Common myeloid progenitor, CD34-positive (primary cell): ENCODE measurements at places on chromosomes 2 and 18.

DNA sequence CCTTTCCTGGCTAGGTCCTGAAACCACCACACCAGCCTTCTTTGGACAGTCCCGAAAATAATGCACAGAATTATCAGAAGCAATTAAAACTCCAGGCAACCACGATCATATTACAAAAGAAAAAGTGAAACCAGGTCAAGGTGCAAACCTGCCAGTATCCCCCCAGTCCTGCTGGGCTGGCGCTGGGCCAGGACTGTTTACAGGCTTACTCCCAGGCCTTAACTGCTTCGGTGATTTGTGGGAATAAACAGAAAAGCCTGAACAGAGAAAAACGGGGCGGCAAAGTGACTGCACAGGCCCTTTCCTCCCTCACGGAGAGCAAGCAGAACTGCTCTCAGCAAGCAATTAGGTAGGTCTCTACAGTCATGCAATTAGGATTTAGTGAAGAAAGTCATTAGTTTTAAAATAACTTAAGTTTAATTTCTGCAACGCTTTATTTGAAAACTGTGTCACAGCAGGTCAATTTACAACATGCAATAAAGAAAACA lies 1.3 kb downstream of the HDAC4 start:
- no peaks in the 10 kb centered on the region for H3K27me3 ChIP-seq
- H3K4me1 ChIP-seq = peaks cover 23% of the 10 kb centered on the region
- H3K27ac ChIP-seq = no peak overlapping the region
- DNase-seq = peak; percentile 70

DNA sequence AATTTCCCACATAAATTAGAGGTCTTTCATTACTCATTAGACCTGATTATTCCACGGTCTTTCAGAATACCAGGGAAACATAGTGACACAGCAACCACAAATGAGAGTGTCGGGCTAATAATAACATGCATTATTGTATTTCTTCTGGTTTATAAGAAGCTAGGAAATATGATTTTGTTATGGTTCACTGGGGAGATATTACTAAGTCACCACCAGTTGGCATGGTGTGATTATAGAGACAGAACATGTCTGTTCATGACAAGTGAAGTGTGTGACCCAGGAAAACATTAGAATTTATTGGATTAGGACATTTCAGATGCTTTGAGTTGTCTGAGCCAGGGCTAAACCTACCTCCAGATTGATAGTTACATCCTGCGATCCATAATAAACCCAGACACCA lies 494.4 kb downstream of the FBXO15 start:
- no peak overlapping the region for H3K4me3 ChIP-seq
- H3K27me3 ChIP-seq = no peaks in the 10 kb centered on the region
- H3K36me3 ChIP-seq = no peaks in the 10 kb centered on the region
- H3K27ac ChIP-seq = no peak overlapping the region
- DNase-seq = no peak

GRCh38 chr18:50338122-50338521 lies 36.7 kb upstream of the SKA1 start:
- no peaks in the 10 kb centered on the region for H3K27me3 ChIP-seq
- H3K4me1 ChIP-seq = no peaks in the 10 kb centered on the region
- H3K36me3 ChIP-seq = no peaks in the 10 kb centered on the region
- H3K4me3 ChIP-seq = no peak overlapping the region
- no peak overlapping the region for H3K27ac ChIP-seq

- no peaks in the 10 kb centered on the region for H3K27me3 ChIP-seq
- no peak for DNase-seq
- no peaks in the 10 kb centered on the region for H3K36me3 ChIP-seq
- H3K27ac ChIP-seq = no peak overlapping the region
- H3K4me3 ChIP-seq = no peak overlapping the region
These were observed 123.0 kb downstream of the ACAA2 start for GRCh38 chr18:49690312-49690711.

DNA sequence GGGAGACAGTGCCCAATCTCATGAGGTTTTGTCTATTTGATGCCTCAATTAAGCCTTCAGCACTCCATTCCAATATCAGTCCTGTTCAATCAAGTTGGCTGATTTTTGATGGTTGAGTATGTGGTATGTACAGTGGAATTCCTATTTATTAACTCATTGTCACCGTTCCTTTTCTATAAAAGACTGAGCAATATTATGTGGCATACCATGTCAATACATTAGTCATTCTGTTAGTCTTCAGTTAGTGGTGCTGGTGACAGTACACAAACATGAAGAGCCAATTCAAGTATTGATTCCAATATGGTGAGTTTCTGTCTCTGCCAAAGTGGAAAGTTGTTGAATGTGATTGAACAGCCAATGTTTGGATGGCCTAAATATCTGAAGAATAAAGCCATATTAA lies 1343.9 kb downstream of the SUCLG1 start:
- no peak overlapping the region for H3K4me3 ChIP-seq
- H3K4me1 ChIP-seq = no peaks in the 10 kb centered on the region
- no peak for DNase-seq
- H3K27ac ChIP-seq = no peak overlapping the region
- no peaks in the 10 kb centered on the region for H3K27me3 ChIP-seq

- H3K4me3 ChIP-seq = no peak overlapping the region
- no peaks in the 10 kb centered on the region for H3K36me3 ChIP-seq
- peaks cover 26% of the 10 kb centered on the region for H3K4me1 ChIP-seq
- DNase-seq = no peak
- H3K27me3 ChIP-seq = peaks cover 19% of the 10 kb centered on the region
These were observed 10.0 kb downstream of the SPEG start for GRCh38 chr2:219444566-219445091.

DNA sequence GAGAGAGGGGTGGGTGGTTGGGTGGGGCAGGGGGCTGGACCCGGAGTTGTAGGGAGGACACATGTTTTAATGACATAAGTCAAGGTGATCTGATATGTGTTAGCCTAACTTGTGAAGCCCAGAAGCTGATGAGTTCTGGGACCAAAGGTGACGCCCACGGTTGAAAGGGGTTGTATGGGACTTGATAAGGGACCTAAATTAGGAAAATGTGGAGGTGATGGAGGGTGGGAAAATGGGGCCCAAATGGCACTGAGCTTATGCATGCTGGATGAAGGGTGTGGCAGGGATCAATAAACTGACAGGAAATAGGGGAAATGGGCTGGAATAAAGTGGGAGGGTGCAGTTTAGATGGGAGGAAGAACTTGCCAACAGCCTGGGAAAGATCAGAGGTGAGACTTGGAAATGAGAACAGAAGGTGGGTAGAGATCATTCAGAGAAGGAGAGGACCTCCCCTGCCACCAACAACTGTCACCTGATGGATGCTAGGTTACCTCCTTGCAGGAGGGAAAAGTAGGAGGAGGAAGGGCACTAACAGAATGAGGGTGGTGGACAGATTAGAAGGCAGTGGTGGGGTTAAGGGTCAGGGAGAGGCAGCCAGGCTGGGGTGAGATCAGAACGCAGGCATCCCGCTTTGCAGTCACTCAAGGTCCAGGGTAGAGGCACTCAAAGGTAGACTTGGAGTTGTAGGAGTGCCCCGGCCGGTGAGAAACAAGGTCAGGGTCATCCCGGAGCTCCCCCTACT lies 15.3 kb downstream of the WNT10A start:
- H3K4me3 ChIP-seq = peak overlapping the region; percentile 45
- no peaks in the 10 kb centered on the region for H3K36me3 ChIP-seq
- peaks cover 18% of the 10 kb centered on the region for H3K27me3 ChIP-seq
- DNase-seq = no peak
- H3K27ac ChIP-seq = no peak overlapping the region

GRCh38 chr2:48589170-48589767 lies 28.4 kb upstream of the GTF2A1L start:
- peak; percentile 27 for DNase-seq
- no peaks in the 10 kb centered on the region for H3K4me1 ChIP-seq
- no peaks in the 10 kb centered on the region for H3K36me3 ChIP-seq
- no peaks in the 10 kb centered on the region for H3K27me3 ChIP-seq
- H3K27ac ChIP-seq = no peak overlapping the region

- no peak for DNase-seq
- H3K27ac ChIP-seq = no peak overlapping the region
- H3K4me3 ChIP-seq = no peak overlapping the region
- no peaks in the 10 kb centered on the region for H3K27me3 ChIP-seq
These were observed 434.1 kb upstream of the HS6ST1 start for GRCh38 chr2:128752691-128753263.

GRCh38 chr18:13120983-13121441 lies 97.5 kb upstream of the LDLRAD4 start:
- H3K4me1 ChIP-seq = peaks cover 4% of the 10 kb centered on the region
- H3K27me3 ChIP-seq = no peaks in the 10 kb centered on the region
- peaks cover 16% of the 10 kb centered on the region for H3K36me3 ChIP-seq
- no peak overlapping the region for H3K4me3 ChIP-seq

DNA sequence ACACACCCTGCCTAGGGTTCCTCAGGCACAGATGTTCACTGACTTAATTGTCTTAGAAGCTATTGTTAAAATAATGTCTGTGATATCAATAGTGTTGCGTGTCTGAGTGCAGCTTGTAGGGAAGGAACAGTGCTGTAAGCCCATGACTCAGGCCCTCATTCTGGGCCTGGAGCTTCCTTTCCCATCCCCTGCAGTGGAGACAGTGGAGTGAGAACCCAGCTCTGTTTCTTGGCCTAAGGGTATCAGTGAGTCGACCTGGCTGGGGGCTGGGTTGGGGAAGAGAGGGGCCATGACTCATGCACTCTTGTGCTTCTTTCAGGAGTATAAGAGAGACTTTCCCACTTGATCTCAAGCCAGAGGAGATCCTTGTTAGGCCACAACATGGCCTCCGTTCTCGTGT lies 106.8 kb downstream of the HRH4 start:
- H3K36me3 ChIP-seq = no peaks in the 10 kb centered on the region
- no peak overlapping the region for H3K4me3 ChIP-seq
- H3K4me1 ChIP-seq = no peaks in the 10 kb centered on the region
- no peak for DNase-seq

GRCh38 chr2:20818820-20819219 lies 4.1 kb downstream of the LDAH start:
- no peaks in the 10 kb centered on the region for H3K4me1 ChIP-seq
- no peak for DNase-seq
- H3K4me3 ChIP-seq = no peak overlapping the region
- H3K27ac ChIP-seq = no peak overlapping the region
- H3K36me3 ChIP-seq = no peaks in the 10 kb centered on the region
- H3K27me3 ChIP-seq = no peaks in the 10 kb centered on the region

DNA sequence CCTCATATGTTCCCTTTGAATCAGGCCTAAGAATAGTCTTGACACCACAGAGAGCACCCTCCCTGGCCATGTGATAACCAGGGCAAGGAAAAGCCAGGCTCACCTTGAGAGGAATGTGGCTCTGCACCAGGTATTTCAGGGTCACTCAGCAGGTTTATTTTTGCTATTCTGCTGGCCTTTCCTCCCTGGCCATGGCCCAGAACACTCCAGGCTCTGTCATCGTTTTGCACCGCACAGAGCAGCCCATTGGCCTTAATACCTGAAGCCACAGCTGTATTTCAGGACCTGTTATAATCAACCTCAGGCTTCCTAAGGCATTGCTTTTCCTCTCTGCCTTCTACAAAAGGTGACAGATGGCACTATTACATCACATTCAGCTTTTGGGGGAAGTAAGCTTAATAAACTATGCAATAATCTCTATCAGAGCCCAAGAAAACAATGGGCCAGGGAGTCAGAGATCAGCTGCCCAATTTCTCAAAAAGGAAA lies 668.3 kb downstream of the IRS1 start:
- DNase-seq = peak; percentile 22
- no peaks in the 10 kb centered on the region for H3K27me3 ChIP-seq
- H3K36me3 ChIP-seq = no peaks in the 10 kb centered on the region
- no peak overlapping the region for H3K4me3 ChIP-seq
